ENCODE measurements at places on chromosomes 12 and 14.
A peak's percentile ranks its signal among the peaks of the same experiment; 100 is the strongest.

DNA sequence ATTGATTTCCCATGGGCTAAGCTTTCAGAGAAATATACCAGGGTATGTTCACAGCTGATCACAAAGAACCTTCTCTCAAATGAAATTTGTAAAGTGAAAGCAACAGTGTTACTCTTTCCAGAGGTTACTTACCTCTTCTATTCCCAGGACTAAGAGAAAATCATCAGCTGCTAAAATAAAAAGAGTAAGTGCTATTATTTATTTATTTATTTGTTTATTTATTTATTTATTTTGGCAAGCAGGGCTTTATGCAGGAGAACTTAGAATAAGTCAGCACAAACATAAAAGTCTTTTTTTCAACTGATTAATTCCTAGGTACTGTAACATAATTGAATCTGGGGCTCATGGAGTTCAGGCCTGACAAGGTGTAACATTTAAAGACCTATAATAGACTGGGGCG lies 93.9 kb upstream of the SYT10 start:
- no peak for DNase-seq

GRCh38 chr14:102095231-102095870 lies 8.5 kb upstream of the HSP90AA1 start:
- no peak for DNase-seq

GRCh38 chr12:20077618-20078017 lies 290.7 kb upstream of the PDE3A start:
- DNase-seq, result no peak

DNA sequence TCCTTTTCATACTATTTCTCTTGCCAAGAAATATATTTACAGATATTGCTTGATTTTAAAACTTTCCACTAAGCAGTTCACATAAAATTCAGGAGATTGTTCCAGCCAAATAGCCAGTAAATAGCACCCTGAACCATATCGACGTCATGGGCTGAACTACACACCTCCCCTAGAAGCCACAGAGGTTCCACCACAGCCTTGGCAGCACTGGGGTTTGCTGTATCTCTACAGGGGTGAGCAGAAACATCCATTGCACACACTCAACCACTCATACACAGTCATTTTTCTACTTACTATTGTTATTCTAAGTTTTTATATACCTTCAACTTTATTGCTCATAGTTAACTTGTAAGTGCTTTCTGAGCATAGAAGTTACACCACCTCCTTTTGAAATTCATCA lies 8.1 kb upstream of the EIF2S3B start:
- no peak for DNase-seq

GRCh38 chr14:82113710-82114109 lies 580.1 kb upstream of the SEL1L start:
- DNase-seq, result no peak

GRCh38 chr14:55537782-55538181 lies 42.2 kb upstream of the KTN1 start:
- DNase-seq, result peak; percentile 20

DNA sequence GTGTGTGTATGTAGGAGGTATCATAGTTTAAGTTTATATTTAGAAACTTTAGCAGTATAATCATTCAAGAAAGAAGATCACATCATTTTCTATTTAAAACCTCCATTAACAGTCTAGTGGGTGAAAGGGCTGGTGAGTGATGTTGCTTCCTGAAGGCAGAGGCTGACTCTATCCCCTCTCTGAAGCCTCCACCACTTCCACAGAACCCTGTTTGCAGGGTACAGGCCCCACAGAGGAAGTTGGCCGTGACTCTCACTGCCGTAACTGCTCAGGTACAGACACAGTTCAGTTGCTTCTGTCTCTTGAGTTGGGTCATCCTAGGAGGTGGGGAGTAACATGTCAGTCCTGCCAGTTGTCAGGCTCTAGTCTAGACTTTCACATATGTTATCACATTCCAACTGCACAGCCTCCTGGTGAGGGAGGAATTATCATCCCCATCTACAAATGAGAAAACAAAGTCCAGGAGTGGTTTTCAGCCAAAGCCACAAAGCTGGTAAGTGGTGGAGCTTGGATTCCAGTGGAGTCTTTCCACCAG lies 31.5 kb downstream of the CFL2 start:
- DNase-seq, result no peak

- no peak for DNase-seq
Observed at GRCh38 chr14:96207686-96208085, 3.0 kb downstream of the BDKRB2 start.

DNA sequence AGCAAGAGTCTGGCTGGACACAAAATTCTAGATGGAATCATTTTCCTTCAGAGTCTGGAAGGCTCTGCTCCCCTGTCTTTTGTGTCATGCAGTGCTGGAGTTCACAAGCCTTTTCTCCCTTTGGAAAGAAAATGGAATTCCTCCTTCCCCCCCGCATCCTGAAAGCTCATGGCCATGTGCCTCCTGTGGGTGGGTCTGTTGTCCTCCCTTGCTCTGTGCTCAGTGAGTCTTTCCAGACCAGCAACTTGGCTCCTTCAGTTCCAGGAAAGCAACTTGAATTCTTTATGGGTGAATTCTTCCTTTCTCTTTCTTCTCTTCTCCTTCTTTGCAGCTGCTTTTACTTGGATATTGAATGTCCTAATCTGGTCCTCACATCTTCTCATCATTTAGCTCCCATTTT lies 70.2 kb downstream of the TUNAR start:
- DNase-seq, result no peak

GRCh38 chr12:9730011-9730410 lies 2.9 kb downstream of the CLECL1 start:
- peak; percentile 38 for DNase-seq

- no peak for DNase-seq
Observed at GRCh38 chr12:32756476-32757066, 874 bp upstream of the YARS2 start.

DNA sequence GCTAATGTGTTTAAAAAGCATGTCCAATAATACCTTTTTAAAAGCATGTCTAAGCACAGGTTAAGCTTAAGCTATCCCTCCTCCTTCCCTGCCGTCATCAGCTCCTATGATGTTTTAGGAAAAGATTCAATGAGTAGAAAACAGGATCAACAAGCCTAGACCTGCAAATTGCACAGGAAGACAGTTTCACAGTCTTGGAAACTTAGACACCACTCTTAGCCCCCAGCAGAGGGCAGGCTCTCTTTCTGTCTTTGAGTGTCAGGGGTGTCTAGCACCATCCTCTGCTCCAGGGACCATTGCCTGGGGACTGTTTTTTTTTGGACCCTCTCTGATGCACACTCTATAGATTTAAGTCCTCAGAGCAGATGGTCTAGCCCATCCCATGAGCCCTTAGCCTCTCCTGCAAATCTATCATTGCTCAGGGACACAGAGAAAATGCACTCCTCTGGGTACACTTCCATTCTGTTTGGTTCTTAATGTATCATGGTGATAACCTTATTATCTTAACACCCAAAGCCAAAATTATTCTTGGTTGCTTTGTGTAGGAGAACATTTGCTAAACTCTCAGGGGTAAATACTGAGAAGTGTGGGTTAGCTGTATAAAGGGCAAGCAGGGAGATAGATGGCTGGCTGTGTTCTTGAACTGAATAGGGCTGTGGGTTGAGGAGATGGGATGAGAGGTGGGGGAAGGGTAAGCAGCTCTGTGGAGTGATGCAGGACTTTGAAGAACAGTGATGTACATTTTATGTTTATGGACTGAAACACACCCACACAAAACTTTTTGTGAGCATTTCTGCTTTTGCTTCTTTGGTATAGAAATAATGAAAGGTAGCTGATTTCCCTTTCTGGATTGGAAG lies 259.9 kb upstream of the DDHD1 start:
- DNase-seq, result no peak

DNA sequence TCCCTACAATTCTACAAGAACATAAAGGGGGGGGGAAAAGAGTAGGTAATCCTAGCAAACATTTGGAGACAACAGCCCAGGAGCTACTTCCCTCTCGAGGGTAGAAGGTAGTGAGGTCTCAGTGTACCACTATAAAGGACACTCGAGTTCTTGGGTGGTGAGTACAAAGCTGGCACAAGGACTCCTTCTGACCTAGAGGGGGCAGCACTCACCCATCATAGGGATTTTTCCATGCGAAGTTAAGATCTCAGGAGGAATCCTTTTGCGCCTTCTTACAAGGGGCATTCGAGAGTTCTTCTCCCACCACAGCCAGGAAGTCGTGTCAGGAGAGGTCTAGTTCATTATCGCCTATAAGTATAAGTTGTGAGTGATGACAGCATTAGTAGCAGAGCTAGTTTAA lies 200.2 kb upstream of the RBM19 start:
- DNase-seq, result peak; percentile 17

DNA sequence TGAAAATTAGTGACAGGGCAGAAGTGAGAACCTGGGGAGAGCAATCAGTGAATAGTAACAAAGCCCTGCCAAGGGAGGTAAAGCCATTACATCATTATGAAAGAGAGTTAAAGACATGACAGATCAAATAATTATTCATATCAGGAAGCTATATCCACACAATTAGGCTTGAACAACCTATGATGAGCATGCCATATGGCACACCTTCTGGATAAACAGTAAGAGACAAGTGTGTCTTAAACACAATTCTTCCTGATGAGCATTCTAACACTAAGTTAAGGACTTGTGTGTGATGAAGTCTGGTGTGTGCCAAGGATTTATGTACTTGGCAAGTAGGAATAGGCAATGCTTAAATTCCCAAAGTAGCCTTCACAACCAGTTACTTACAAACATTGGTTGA lies 76.1 kb downstream of the GALNT4 start:
- no peak for DNase-seq

- DNase-seq, result no peak
Observed at GRCh38 chr14:27427796-27428195, 830.0 kb upstream of the NOVA1 start.

DNA sequence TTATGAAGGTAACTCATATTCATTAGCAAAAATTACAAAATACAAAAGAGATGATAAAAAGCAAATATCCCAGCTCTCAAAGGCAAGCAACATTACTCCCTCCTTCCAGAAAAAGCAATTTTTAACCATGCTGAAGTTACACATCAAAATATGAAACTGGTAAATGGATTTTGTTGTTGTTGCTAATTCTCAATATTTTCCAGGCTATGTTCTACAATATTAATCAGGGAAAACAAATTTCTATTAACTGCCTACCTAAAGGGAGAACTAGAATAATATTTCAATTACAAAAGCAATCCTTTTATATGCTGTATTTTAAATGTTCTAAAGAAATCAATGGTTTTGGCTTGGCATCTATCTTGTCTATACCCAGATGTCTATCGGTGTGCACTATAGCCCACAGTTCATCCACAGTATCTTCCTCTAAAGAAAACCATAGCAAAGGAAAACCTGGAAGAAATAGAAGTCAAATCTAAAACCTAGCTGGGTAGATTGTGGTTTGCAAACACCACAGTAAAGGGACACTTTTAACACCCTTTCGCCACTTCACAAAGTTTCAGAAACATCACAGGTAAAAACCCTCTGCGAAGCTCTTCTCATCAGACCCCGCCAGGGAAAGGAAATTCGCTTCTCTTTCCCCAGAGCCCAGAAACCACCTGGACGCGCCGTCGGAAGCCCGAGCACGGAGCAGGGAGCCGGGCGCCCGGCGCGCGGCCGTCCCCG lies 32.0 kb downstream of the TC2N start:
- no peak for DNase-seq

DNA sequence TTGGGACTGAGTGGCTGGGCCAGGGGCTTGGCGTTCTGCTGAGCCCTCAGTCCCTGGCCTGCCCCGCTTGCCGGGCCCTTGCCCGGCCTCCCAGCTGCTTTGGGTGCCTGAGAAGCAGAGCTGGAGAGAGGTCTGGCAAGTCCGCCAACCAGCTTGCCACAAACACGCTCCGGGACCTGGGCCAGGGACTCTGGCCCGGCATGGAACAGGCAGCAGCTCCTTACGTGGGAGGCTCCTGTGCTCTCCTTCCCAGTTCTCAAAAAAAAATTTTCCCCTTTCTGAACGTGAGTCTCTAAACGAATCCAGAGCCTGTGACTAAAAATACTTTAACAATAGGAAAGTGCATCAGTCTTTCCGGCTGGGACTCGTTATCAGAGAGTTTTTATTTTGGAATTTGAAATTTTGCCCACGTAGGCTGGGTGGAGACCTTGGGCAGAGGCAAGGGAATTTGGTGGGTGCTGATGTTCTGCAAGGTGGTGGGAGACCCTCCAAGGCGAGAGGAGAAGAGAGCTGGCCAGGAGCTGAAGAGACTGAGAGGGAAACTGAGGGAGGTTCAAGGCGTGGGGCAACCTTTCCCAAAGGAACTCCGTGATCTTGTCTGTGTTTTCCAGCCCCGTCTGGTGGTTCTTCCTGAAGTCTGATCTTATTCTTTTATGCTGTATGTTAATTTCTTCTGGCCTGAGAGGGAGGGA lies 6.8 kb upstream of the NR4A1 start:
- DNase-seq, result no peak

DNA sequence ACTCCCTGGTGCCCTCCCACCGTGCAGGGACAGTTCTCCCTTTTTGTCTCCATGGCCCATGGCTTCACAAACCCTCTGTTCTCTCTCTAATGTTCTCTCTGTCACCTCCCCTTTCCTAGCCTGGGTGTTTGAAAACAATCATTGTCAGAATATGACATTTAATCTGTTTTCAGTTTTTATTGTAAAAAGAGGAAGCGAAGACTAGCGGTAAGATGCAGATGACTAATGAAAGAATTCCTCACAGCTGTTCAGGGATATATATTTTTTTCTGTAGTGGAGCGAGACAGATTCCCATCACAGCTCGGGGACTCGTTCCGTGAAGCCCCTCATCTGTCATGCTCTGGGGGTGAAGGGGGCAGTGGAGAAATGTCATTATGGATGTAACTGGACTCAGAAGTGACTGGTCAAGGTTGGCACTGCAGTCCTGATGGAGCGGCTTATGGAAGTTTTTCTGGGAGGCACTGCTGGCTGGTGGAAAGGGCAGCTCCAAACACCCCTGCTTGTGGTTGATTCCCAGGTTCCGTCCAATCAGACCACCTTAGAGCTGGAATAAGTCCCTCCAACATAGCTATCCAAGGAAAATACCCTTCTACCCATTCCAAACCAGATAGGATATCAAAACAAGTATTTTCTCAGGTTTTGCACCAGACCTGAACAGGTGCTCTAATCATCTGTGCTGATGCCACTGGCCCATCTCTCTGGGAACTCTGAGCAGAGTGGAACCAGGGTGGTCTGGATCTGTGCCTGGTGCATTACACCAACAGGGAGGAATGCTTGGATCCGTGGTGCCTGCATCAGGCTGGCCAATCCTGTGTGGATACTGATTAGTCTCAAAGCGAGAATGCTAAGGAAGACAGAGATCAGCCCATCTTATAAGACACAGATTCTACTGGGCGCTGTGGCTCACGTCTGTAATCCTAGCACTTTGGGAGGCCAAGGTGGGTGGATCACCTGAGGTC lies 84.7 kb downstream of the GPATCH2L start:
- peak; percentile 72 for DNase-seq

- DNase-seq, result no peak
Observed at GRCh38 chr14:62655166-62655565, 390.1 kb downstream of the KCNH5 start.

DNA sequence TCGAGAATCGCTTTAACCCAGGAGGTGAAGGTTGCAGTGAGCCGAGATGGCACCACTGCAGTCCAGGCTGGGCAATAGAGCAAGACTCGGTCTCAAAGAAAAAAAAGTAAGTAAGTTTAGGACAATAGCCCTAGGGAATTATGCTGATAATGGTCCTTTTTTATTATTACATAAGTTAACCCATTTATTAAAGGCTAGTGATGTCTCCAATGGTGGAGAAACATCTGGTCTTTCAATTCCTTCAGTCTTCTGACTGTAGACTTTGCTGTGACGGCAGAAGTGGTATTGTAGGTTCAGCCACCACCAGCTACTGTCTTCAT lies 27.4 kb downstream of the DDX47 start:
- DNase-seq, result no peak

Measured in MV-4-11 (cell line).